A549 treated with CORT108297 at 1 μM for 4 hours (cell line): ENCODE measurements at places on chromosomes 6 and 20. TPM values are rescaled to one million over a fixed set of nuclear protein-coding genes. Genes with fewer than 3 reads are reported as not detected.

Gene GSTA4
- 7.7 to 11.0 TPM (median 8.5 TPM) in 5 replicates for total RNA-seq

Gene EIF6
- total RNA-seq = 365 to 422 TPM (median 402 TPM) in 5 replicates

Gene TREML2
- total RNA-seq = not detected in 5 replicates

Gene ZBTB46
- 0.66 to 0.99 TPM (median 0.84 TPM) in 5 replicates for total RNA-seq

Gene OXT
- not detected in 5 replicates for total RNA-seq

Gene EYA4
- 9.6 to 11.6 TPM (median 11.4 TPM) in 5 replicates for total RNA-seq

Gene UBD
- total RNA-seq = 0.46 to 0.99 TPM (median 0.64 TPM) in 5 replicates

Gene PCSK2
- not detected in 5 replicates for total RNA-seq

Gene ULBP1
- total RNA-seq = 0.74 to 1.1 TPM (median 1.0 TPM) in 5 replicates

Gene BPI
- total RNA-seq = not detected in 5 replicates

Gene MLN
- not detected in 5 replicates for total RNA-seq

Gene EMILIN3
- 0.27 to 0.55 TPM (median 0.50 TPM) in 5 replicates for total RNA-seq

Gene CABLES2
- total RNA-seq = 3.8 to 5.8 TPM (median 5.0 TPM) in 5 replicates

Gene SAMD5
- 0.60 to 0.84 TPM (median 0.79 TPM) in 5 replicates for total RNA-seq

Gene CST7
- total RNA-seq = not detected in 5 replicates

Gene VGLL2
- total RNA-seq = not detected in 5 replicates

Gene MDFI
- total RNA-seq = 0.48 to 0.95 TPM (median 0.76 TPM) in 5 replicates

Gene ENPP5
- not detected in 5 replicates for total RNA-seq

Gene POU5F1
- 4.7 to 6.7 TPM (median 5.3 TPM) in 5 replicates for total RNA-seq

Gene PCK1
- 0.05 to 0.09 TPM (median 0.06 TPM) in 3 of 5 replicates, not detected in the others for total RNA-seq

Gene MUC22
- 0.02 to 0.03 TPM (median 0.02 TPM) in 3 of 5 replicates, not detected in the others for total RNA-seq

Gene KIAA0408
- total RNA-seq = 5.5 to 7.6 TPM (median 6.4 TPM) in 5 replicates

Gene KIF25
- 0.05 to 0.39 TPM (median 0.07 TPM) in 3 of 5 replicates, not detected in the others for total RNA-seq

Gene C20orf96
- 10.4 to 11.9 TPM (median 11.2 TPM) in 5 replicates for total RNA-seq
